Occipital lobe (tissue), 3 donors: ENCODE measurements at places on chromosomes 4 and X.

GRCh38 chr4:121154103-121154515 lies 10.0 kb downstream of the TNIP3 start:
- DNase-seq = no peak

DNA sequence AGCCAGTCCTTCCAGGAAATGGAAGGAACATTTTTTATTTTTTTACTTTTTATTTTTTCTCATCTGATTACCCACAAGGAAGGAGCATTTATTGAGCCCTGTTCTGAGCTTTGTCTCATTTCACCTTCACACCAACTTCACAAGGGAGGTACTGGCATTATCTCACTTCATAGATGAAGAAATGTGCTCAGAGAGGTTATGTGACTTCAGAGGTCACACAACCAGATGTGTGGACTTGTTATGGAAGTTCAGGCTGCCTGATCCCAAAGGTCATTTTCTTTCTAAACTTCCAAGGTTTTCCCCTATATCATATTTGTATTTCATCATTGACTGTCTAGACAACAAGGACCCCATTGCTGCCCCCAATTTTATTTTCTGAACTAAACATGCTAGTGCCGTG lies 160.3 kb downstream of the DCLK2 start:
- DNase-seq = no peak

DNA sequence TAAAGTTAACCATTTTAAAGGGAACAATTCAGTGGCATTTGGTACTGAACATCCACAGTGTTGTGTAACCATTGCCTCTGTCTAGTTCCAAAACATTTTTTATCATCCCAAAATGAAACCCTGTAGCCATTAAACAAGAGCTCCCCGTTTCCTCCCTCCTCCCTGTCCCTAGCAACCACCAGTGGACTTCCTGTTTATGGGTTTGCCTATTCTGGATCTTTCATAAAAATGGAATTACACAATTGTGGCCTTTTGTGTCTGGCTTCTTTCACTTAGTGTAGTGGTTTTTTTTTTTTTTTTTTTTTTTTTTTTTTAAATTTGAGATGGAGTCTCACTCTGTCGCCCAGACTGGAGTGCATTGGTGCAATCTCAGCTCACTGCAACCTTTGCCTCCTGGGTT lies 11.6 kb downstream of the RBMX2 start:
- no peak for DNase-seq

GRCh38 chr4:174696657-174697056 lies 132.4 kb downstream of the GLRA3 start:
- no peak for DNase-seq
